ENCODE measurements at places on chromosomes 1 and 21.
A peak's percentile ranks its signal among the peaks of the same experiment; 100 is the strongest.

DNA sequence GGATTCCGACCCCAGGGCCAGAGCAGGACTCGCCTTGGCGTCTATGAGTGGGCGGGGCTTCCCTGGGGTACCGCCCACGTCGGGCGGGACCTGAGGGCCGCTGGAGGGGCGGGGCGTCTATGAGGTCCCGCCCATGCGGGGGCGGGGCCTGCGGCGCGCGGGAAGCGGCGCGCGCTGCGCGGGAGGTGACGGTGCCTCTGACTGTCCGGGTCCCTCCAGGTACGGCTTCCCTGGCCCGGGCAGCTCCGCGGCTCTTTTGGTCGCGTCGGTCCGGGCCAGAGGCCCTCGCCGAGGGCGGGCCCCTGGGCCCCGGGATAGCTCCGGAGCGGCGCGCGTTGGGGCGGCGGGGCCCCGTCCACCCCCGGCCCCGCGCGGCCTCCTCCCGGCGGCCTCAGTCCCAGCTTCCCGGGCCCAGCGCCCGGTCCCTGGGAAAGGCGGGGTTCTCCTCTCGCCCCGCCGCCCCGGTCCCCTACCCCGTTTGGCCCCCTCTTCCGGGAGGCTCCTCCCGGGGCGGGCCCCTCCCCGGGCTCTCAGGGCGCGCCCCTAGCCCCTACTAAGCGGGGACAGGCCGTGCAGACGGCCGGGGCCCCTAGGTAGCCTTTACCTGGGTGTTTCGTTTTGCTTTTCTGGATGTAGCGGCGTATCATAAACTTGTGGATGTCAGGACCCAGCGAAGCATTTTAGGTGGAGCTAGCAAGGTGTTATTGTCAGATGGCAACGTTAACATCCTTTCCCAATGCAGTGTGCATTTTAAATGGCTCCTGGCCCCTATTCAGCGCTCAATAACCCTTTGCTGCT is at the start of gene CHAF1B:
CHAF1B (plus strand) TSS at position 160 of the 798 bp plus-strand sequence. CDS start 745 bp downstream, outside the sequence.
- peak; percentile 75 for DNase-seq

DNA sequence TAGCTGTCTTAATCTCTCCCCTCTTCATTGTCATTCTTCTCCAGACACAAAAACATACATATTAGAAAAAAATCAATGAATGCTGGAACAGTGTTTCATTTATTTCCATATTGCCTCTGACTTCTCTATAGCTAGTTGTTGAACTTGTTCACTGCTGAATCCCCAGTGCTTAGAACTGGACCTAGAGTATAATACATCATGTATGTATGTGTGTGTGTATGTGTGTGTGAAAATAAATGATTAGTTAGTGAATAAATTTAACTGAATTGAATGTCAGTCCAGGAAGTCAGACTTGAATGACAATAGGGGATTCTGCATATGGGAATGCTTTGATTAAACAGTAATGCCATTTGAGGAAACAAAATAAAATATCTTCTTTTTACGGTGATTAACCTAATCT is 36.4 kb downstream of the FMO3 start:
- DNase-seq: no peak

GRCh38 chr1:57376041-57376440 is 47.8 kb downstream of the DAB1 start:
- DNase-seq: no peak

- no peak for DNase-seq
Measured at GRCh38 chr1:193538680-193539079, 352.3 kb upstream of the B3GALT2 start.

DNA sequence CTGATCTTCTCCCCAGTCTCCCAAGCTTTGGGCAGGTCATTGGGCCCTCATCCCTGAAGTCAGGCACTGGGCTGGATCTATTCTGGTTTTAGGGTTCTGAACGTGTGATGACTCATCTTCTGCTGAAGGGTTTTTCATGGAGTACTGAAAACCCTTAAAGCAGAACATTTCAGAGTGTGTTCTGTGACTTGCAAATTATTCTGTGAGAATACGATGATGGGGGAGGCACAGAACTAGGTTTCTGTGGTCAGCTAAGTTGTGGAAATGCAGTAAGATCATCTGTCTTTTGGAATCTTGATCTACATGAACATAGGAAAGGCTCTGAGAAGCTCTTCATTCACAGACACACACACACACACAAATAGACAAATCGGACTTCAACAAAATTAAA is 46.2 kb downstream of the NAV1 start:
- DNase-seq: no peak

- peak; percentile 25 for DNase-seq
Measured at GRCh38 chr1:182786223-182786994, 3.2 kb upstream of the NPL start.

- no peak for DNase-seq
Measured at GRCh38 chr1:16605532-16606505, 7.5 kb downstream of the NBPF1 start.

- DNase-seq: peak; percentile 75
Measured at GRCh38 chr1:16960560-16961296, 19.7 kb downstream of the MFAP2 start.

GRCh38 chr1:223695941-223696340 is 16.4 kb upstream of the CAPN2 start:
- DNase-seq: no peak

- DNase-seq: no peak
Measured at GRCh38 chr1:34166625-34167361, 1.8 kb upstream of the CSMD2 start.

DNA sequence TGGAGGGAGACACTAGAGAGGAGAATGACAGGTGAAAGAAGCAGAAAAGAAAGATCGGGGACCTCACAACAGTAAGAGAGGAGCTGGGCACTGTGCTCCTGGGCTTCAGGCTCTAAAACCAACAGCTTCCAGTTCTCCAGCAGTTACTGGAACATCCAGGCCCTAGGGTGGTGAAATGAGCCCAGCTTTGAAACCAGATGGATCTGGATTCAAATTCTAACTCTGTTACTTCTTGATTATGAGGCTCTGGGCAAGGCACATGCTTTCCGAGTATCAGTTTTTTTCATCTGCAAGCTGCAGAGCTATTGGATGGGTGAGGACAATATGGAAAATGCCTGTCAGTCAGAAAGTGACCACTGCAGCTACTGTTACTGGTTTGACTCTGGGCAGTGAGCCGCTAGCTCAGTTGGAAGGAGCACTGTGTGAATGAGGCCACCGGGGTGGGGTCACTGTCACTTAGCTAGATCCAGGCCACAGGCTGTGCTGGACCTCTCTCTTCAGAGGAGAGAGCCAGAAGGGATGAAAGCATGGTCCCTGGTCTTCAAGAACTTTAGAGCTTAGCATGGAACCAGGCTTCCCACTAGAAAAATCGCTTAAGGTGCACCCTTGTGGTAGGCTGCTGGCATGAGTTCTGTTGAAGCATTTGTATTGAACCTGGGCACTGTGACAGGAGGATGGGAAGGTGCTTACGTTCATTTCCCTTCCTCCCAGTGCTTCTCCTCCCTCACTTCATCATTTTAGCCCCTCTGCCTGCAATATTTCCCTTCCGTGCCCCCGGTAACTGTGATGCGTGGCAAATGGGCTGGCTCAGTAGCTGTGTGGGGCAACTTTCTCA is 12.2 kb downstream of the PLEKHO1 start:
- no peak for DNase-seq

DNA sequence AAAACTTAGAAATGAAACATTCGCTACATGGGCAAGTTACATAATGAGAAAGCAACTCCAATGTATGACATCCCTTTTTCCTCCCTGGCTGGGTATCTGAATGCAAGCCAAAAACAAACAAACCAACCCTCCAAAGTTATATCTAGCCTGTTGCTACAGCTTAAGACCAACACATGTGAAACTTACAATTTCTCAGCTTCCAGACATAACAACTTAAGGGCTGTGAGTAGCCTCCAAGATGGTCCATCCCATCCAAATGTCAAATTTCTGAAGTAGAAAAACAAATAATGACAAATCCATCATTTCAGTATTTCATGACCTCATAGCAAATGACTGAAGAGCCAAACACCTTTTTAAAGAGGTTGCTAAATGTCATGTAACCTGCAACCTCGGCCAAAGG is 19.9 kb downstream of the SETD4 start:
- DNase-seq: no peak

DNA sequence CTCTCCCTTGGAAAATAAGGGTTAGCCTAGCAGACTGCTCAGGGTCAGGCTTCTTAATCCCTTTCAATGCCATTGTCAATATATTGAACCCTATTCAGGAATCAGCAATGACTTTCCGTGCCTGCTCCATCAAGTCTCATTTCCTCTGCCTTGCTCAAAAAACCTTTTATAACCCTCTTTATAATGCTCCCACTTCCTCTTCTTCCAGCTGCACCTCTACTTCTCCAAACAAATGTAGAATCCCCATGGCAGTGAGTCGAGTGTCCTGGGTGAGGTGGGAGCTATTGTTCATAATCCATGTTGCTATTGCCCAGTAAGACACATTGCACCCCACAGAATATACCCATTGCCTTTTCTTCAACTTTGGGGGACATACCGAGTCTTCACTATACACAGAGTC is 58.6 kb downstream of the OLIG1 start:
- DNase-seq: no peak

DNA sequence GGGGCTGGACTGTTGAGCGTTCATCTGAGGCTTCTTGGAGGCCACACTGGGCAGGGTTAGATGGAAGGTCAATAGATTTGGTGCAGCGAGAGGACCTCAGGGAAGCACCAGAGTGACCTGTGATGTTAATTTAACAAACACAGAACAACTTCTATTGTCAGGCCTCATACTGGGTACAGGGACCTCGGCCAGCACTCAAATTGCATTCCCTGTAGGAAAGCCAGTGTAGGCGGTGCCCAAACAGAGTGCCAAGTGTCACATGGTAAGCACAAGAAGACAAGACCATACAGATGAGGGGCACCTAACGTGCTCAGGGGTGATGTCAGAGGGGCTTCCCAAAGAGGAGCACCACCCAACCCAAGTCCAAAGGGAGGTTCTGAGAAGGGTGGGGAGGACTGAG is 1.3 kb downstream of the TMEM269 start:
- no peak for DNase-seq

- DNase-seq: no peak
Measured at GRCh38 chr21:46483300-46484295, 24.9 kb downstream of the DIP2A start.

DNA sequence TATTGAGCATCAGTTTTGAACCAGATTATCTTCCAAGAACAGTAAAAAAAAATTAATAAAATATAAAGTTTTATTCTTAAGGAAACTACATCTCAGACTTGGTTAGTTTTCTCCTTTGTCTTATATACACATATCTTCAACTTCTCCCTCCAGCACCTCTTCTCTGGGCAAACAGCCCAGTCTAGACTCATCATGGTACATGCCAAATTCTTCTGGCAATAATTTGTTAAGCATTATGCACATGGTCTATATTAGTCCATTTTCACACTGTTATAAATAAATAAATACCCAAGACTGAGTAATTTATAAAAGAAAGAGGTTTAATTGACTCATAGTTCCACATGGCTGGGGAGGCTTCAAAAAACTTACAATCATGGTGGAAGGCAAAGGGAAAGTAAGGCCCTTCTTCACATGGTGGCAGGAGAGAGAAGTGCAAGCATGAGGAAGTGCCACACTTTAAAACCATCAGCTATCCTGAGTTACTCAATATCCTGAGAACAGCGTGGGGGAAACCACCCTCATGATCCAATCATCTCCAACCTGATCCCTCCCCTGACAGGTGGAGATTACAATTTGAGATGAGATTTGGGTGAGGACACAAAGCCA is 108.7 kb upstream of the RNPC3 start:
- DNase-seq: no peak

DNA sequence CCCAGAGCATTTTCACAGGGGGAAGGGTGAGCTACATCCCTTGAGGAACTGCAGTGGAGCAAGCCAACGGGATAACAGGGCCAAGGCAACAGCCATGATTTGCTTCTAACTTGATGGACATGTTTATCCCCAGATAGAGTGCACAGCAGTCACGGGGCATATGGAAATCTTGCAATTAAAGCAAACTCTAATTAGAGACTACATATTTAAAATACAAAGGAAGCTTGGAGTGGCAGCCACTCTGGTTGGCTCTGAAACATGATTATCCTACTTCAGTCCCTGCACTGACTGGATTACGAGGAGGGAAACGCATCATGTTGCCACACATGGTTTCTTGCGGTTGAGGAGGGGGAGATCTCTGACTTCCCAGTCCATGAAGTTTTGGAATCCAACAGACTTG is 60.8 kb downstream of the BEND5 start:
- DNase-seq: no peak

DNA sequence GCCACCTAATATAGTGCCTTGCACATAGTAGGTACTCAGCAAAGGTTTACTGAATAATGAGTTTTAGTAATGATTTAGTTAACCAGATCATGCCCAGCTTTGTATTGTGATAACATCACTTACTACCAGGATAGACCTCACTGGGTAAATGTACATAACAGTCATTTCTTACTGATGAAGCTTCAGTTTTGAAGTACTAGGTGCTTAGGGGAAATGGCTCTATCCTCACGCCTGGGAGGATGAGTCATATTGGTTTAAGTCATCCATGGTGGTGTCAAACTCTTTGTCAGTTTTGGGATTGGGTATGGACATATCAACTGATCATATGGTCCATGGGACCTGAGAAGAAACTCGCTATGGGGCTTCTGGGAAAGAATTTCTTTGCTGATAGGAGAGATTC is 90.6 kb upstream of the USP24 start:
- no peak for DNase-seq

DNA sequence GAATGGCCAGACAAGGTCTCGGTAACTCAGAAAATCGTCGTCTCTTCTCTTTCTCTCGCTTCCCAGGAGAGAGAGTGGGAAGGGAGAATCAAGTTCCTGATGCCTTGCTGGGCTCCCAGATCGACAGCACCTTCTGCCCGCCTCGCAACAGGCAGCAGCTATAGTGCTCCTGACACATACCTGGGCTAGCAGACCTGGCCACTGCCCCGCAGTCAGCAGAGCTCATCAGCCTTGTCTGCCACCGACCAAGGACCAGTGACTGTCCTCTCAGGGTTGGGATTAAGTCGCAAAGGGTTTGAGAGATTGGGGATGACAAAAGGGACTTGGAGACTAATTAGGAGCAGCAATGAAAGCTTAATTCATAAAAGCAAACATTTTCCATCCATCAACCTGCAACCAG is 4.1 kb downstream of the RUNX3 start:
- no peak for DNase-seq

- no peak for DNase-seq
Measured at GRCh38 chr1:20729990-20730689, 2.4 kb downstream of the SH2D5 start.

GRCh38 chr1:22503721-22504410 is 52.2 kb downstream of the ZBTB40 start:
- DNase-seq: no peak

DNA sequence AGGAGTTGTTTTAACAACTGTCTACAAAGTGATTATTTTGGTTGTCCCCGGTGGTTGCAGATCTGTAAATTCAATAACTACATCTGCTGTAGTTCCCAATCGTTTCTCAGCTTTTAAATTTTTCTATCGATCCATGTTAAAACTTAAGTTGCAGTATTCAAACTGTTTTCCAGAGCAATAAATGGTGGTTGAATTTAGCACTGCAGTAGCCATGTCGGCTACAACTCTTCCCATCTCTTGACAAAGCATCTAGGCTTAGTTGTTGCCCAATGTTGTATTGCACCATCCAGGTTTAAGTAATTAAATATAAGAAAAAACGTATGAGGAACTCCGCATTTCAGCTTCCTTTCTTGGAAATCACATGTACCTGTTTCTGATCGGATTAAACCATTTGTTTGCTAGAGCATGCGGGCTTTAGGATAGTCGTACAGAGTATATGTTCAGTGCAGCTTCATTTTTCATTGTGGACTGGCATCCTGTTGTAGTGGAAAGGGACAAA is 996 bp downstream of the CNIH4 start:
- DNase-seq: no peak
